Stimulated activated CD4-positive, alpha-beta T cell treated with anti-CD3 and anti-CD28 coated beads, Interleukin-2, amount 100 ng/mL, for 4 hours (primary cell): ENCODE measurements at places on chromosomes 3 and 15.

GRCh38 chr3:110755345-110755744 lies 316.3 kb upstream of the NECTIN3 start:
- no peak for DNase-seq

GRCh38 chr15:72797338-72797689 lies 13.8 kb upstream of the ADPGK start:
- DNase-seq, result no peak

DNA sequence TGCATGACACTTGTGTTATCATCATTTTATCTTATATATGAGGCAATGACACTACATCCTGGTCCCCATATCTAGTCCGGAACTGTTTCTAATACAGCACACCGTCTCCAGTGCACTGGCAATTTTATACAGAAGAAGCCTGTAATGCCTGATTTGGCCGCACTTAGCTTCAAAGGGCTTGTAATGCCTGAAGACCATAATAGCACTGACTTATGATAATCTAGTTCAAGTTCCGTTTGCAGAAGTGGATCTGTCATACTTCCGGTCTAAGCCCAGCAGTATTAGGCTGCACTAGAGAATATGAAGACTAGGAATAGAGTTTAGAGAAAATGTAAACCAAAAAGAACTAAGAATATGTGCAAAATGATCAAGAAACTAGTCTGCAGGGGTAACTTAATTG lies 1.3 kb downstream of the BNIP2 start:
- no peak for DNase-seq

GRCh38 chr15:26355472-26356074 lies 417.3 kb downstream of the GABRB3 start:
- DNase-seq, result no peak
